ENCODE measurements at places on chromosomes 7 and 10. TPM values are rescaled to one million over a fixed set of nuclear protein-coding genes. Genes with fewer than 3 reads are reported as not detected.

The KRIT1 gene
- total RNA-seq = 18.6 TPM

The CCL24 gene
- not detected for total RNA-seq

The LRIT1 gene
- not detected for total RNA-seq

The PIK3CG gene
- not detected for total RNA-seq

The AKR1C4 gene
- total RNA-seq = not detected

The RAB19 gene
- total RNA-seq = not detected

The LEP gene
- total RNA-seq = not detected

The EDRF1 gene
- 15.0 TPM for total RNA-seq

All from bronchus fibroblast of lung (primary cell).